ENCODE measurements at places on chromosomes 3 and 15.

DNA sequence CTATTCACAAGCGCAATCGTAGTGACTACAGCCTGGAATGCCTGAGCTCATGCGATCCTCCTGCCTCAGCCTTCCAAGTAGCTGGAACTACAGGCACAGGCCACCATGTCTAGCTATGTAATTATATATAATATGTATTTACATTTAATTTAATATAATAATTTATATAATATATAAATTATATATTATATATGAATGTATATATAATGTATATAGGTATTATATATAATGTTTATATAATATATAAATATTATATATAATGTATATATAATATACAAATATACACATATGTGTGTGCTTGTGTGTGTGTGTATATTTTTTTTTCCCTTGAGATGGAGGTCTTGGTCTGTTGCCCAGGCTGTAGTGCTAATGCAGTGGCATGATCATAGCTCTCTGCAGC is 27.6 kb upstream of the ULK4 start:
- DNase-seq: no peak

DNA sequence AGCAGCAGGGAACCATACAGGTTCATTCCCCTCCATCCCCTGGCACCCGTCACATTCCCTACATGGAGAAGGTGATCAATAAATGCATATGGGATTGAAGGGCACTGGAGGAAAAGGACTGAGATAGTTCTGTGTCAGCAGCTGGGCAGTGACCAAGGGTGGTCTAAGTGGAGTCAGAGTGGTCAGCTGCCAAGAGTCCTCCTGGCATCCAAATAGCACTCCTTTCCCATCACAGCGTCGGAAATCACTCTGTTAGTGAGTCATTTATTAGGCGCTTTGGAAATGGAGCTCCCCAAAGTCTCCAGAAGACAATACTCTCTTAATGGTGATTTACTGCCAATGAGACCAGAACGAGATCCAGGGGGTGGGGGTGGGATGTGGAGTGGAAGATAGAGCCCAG is 6.8 kb upstream of the TRH start:
- no peak for DNase-seq

DNA sequence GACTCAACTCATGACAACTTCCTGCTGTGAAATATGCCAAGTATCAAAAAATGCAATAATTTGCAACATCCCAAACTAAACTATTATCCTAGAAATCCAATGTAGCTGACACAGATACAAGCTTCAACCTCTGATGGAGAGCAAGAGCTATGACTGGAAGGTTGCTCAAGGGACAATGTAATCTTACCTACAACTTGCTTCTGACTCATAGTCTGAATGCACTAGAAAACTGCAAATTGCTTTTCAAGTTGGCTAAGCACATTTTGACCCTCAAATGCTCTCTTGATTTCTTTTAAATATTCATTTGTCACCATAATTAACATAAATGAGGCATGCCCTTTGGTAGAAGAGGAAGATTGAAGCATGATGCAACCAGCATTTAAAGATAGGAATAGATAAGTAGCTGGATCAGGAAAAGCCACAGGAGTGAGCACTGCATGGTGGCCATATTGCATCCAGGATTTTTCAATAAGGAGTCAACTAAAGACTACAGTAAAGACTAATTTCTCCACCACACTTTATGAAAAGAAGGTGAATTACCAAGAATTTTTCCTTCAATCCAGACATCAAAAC is 630.8 kb upstream of the GBE1 start:
- DNase-seq: no peak

- peak; percentile 41 for DNase-seq
These were observed 116.9 kb upstream of the LRRFIP2 start for GRCh38 chr3:37291275-37291700.

- no peak for DNase-seq
These were observed 393.5 kb downstream of the RSL24D1 start for GRCh38 chr15:54803134-54803808.

All from dermis blood vessel endothelial cell (primary cell).